ENCODE measurements at places on chromosomes 1 and 21. TPM values are rescaled to one million over a fixed set of nuclear protein-coding genes. Genes with fewer than 3 reads are reported as not detected.

GRCh38 chr1:117284399-117285215 lies 73.9 kb upstream of the VTCN1 start:
- peak; percentile 61 for DNase-seq

GRCh38 chr1:39087435-39087834 lies 61.3 kb downstream of the NDUFS5 start:
- no peak for DNase-seq

DNA sequence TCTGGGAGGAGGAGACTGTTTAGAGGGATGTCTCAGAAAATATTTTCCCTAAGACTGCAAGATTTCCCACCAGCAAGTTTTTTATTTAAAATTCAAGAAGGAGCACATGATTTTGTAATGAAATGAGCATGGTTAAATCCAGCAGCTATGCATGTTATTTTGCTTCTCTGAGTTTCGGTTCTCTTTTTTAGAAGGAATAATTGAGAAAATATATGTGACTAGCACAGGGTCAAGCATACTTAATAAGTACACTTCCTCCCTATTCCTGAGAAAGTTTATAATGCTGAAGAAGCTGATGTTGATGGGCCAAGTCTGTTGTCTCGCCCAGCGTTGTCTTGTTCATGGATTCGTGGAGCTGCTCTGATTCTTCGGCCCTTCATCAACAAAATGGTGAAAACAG lies 51.2 kb downstream of the EXO1 start:
- DNase-seq = no peak

DNA sequence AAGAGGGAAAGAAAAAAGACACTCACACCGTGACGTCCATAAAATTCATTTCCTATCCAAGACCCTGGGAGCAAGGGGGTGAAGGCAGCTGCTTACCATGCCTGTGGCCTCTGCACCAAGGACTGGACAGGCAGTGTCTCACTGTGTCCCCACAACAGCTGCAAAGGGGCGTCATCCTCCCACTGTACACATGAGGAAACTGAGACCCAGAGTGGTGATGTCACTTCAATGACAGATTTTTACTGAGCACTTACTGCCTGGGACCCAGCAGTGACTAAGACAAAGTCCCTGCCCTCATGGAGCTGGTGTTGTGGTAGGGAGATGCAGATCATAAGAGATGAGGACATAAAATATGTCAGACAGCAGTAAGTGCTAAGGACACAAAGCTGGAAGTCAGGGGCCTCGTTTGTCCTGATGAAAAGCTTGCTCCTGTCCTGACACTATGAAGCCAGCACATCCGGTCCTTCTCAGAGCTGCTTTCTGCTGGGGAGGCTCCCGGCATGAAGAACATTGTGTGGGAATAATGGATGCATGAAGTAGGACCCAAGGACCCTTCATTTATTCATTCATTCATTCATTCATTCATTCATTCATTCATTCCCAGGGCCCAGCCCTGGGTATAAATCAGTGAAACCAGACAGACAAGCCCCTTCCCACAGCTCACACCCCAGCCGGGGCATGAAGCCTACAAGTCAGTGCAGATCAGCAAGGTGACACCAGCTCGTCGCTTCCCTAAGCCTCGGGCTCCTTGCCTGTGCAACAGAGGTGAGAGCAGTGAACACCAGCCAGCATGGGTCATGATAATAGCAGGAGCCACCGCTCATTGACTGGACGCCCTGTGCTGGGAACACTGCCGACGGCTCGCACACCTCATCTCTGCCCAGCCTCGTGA lies 473.7 kb downstream of the MATN1 start:
- no peak for DNase-seq

DNA sequence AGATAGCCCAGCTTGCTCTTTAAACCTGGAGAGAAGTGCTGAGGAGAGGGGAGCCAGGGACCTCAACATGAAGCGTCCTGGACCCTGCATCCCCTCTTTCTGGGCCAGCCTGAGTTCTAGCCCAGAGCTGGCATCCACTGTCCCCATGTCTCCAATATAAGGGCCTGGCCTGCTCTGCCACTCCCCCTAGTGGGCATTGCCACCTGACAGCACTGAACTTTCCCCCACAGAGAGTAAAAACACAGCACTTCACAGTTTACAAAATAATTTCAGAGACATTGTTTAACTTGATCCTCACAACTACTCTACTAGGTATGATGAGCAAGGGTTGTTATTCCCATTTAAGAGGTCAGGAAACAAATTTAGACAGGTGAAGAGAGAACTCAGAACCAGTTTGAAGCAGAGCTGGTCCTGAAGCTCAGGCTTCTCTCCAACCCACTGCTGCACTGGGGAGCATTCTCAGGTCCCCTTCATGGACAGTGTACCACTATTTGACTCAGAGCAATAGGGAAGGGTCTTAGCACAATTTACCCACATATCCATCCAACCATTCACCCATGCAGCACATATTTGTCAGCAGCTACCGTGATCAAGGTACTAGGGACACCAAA lies 151.2 kb downstream of the DMRTA2 start:
- no peak for DNase-seq

- no peak for DNase-seq
These were observed 38.0 kb downstream of the ILDR2 start for GRCh38 chr1:166937329-166937728.

Gene WNT2B
- total RNA-seq = 0.05 TPM

Gene TP53BP2
- total RNA-seq = 40.3 TPM

Gene TAL1
- total RNA-seq = not detected

Gene ACTL8
- total RNA-seq = not detected
